ENCODE measurements at places on chromosomes 11 and 22.

GRCh38 chr22:26587991-26588613, 1.8 kb downstream of the TPST2 start:
- no peak for DNase-seq

DNA sequence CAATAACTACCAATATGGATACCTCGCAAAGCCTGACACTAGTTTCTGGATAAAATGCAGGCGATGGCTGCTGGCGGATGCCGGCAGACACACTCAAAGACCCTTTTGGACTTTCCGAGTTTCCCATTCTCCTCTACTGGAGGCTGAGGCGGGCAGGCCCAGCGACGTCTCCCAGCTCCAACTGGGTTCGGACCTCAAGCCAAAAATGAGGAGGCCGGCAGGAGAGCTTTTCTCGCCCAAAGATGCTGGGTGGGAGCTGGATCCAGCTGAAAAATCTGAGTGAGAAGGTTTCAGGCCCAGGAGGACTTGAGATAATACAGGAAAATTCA, 428 bp upstream of the FEZ1 start:
- no peak for DNase-seq

- no peak for DNase-seq
Observed at GRCh38 chr11:35247428-35247827, 108.5 kb downstream of the CD44 start.

DNA sequence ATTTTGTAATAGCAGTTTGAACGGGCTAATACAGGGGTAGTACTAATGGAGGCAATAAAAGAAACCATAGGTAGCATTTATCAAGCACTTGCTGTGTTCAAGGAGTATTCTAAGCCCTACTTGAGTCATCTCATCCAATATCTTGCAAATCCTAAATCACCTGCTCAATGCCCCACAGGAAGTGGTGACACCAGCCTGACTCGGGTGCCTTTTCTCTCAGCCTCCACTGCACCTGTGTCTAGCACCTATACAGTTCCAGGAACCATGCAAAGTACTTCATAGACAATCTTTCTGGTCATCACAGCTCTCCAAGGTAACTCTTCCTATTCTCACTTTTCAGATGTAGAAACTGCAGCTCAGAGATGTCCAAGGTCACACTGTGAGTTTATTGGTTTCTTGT, 98.0 kb downstream of the PRR5L start:
- DNase-seq: no peak

All from GM06990 (cell line).